Activated naive CD8-positive, alpha-beta T cell treated with anti-CD3 and anti-CD28 coated beads, Interleukin-2, amount 50 U/mL, for 16 hours (primary cell): ENCODE measurements at places on chromosomes 12 and 14.

GRCh38 chr12:48924617-48925303 lies 532 bp downstream of the FKBP11 start:
- peak; percentile 57 for DNase-seq

DNA sequence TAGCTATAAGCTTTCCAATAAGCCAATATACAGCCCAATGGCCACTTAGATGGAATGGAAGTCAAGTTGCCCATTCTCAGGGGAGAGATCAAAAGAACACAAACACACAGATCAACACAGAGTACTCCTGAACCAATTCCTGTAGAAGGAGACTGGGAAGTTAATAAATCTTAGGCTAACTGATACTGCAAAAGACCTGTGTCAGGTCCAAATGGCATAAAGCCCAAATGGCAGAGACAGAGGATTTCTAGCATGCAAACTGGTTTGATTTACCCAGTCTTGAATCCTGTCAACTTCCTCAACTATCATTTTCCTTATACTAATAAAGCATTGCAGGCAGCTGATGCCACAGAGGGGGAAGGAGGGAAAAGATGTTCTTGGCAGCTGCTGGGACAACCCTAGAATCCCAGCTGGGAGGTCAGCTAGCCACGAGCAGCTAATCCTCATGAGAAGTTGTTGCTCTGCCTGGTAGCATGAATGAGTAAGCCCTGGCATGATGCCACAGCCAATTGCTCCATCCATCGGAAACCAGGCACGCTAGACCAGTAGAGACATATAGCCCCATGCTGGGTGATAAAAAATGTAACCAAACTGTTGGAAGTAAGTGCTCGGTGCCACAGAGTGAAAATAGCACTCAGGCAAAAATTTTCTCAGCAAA lies 26.2 kb downstream of the ANG start:
- no peak for DNase-seq

- DNase-seq, result no peak
These were observed 2.8 kb downstream of the ETFBKMT start for GRCh38 chr12:31662176-31662849.

DNA sequence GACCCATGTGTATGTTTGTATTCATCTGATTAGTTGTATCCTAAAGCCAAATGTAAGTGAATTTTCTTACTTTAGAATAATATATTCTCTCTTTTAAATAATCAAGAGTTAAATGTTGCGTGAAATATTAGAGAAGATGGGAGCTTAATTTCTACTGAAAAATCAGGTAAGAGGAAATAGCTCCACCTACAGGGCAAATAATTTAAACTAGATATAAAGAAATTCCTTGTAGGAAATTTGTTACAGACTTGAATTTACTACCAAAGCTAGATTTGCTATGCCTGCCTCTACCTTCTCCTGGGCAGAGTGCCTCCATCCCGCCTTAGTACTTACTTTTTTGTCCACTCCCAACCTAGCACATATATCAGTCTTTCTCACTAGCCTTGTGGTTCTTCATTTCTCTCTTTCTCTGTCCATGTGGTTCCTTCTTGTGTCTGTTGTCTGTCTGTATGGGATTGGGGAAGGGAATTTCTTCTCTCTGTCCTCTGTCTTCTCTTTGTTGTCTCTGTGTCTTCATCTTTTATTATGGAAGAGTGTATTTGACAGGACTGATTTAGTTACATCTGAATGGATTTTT lies 44.7 kb downstream of the PALS1 start:
- no peak for DNase-seq

GRCh38 chr14:37197421-37198272 lies at the start of gene MIPOL1:
Gene MIPOL1 (plus strand): TSS chr14:37197937. CDS start chr14:37247889, 49,952 bp downstream.
- no peak for DNase-seq

DNA sequence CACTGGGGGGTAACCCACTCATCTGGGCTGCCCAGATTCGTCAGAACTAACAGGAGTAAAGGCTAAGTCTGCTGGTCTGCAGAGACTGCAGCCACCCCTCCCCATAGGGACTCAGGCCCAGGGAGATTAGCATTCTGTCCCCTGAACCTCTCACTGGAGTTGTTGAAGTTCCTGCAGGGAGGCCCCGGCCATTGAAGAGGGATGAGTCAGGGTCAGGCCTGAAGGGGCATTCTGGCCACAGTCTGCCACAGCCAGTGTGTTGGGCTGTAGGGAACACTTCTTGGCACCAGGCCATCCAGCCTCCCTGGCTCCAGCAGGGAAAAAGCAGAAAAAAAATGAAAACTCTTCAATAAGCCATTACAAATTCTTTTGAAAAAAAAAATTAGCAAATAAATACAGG lies 35.3 kb downstream of the KLRK1 start:
- no peak for DNase-seq

GRCh38 chr12:118402251-118402650 lies 25.9 kb downstream of the SUDS3 start:
- no peak for DNase-seq

DNA sequence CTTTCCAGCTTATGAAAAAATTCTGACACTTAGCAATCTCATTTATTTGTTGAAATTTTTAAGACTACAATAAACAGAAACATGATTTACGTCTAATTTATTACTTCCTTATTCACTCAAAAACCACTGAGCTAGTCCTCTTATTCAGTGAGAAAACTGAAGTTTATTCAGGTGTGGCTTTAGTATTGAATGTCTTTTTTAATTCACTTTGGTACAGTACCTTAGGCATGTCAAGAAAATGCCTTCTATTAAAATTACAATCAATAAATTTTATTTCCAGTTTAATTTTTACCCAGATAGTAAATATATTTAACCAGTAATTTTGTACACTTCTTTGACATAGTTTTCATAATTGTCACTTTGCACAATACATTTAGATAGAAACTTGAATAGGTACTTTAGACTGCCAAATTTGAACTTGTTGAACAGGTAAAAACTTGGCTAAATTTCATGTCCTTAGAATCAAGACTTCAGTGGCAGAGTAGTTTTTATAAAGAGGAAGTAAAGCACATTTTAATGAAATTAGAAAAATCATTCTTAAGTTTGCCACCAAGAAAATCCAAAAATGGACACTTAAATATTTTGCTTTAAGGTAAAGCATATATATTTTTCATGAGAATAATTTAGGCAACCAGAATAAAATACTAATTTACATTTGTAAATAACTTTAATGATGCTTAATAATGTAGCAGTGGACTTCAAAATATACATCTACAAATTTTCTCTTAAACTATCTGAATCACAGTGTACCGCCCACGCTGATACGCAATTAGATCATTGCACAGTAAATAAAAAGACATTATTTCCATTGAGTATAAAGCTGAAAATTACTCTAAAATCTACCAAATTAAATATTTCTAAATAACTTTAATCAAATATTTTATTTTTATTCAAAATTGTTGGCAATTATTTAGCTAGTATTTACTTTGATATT lies 159.1 kb downstream of the RASSF9 start:
- no peak for DNase-seq

DNA sequence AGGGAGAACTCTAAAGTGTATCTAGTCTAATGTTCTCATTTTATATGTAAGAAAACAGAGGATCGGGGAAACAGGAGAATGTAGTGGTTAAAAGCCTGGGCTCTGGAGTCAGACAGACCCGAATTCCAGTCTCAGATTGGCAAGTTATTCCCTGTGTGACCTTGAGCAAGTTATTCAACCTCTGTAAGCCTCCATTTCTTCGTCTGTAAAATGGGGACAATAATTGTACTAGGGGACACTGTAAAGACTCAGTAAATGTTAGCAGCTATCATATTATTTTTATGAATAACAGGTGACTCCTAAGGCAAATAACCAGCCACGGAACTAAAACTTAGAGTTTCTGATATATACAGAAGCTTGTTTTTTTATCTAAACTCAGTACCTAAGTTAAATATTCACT lies 152.1 kb downstream of the APAF1 start:
- DNase-seq, result no peak

- no peak for DNase-seq
These were observed 1.1 kb upstream of the PPP1R13B start for GRCh38 chr14:103848175-103849077.

DNA sequence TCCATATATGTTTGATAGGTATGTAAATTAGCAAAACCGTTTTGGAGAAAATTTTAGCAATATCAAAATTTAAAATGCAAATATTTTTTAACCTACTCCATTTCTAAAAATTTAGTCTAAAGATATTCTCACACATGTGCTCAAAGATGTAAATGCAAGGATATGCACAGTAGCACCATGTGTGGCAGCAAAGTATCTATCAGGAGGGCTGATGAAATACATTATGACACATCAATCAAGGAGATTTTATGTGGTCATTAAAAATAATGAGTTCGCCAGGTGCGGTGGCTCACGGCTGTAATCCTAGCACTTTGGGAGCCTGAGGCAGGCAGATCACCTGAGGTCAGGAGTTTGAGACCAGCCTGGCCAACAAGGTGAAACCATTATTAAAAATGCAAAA lies 8.0 kb upstream of the C1R start:
- DNase-seq, result no peak

DNA sequence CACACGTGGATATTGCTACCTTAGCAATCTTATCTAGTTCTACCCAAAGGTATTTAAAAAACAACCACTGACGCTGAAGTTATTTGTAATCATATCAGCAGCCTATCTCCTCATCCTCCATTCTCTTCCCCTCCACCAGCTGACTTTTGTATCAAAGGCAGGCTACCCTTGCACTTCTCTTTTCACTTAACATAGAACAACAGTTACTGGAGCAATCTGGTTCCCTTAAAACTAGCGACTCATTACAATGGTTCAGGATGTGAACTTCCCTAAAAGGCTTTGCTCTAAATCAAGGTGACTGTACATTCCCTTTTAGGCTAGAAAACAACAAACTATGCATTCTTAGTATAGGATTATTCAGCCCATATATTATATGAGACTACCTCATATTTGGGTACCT lies 404.7 kb downstream of the APAF1 start:
- no peak for DNase-seq

DNA sequence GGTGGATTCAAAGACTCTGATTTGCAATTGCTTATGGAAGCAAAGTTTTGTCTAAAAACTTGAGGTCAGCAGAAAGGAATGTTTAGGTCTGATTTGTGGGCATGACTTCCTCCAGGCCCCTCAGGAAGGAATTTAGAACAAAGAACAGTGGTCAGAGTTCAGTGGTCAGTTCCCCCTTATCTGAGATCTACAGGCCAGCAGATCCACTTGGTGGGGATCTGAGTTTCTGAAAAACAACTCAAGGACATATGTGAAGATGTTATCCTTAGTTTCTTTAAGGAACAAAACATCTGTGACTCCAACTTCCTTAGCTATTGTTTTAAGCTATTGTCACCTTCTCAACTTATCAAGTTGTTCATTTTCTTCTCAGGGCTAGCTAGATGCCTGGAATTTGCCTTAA lies 28.0 kb upstream of the NAA30 start:
- no peak for DNase-seq

GRCh38 chr12:52873832-52874572 lies 25.2 kb upstream of the KRT78 start:
- DNase-seq, result no peak
